ENCODE measurements at places on chromosomes 16 and 17.

- DNase-seq: no peak
Observed at GRCh38 chr17:33401249-33401648, 108.2 kb upstream of the ASIC2 start.

DNA sequence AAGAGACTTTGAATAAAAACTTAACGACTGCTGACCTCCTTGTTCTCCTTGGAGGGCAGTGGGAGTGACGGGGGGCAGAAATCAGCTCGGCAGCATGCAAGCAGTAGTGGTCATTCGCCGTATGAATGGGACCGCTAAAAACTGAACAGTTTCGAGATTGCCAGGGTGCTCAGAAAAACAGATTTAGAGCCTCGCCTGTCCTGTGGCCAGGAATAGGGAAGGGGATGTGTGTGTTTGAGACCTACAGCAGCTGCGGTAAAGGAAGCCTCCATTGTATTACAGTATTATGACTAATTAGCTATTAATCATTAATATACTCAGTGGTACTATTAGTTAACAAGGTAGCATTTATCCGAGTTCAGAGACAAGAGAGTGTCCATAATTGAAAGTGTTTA, 670 bp upstream of the ZNF652 start:
- no peak for DNase-seq

- DNase-seq: no peak
Observed at GRCh38 chr17:58969612-58970011, 137.1 kb downstream of the TRIM37 start.

- DNase-seq: no peak
Observed at GRCh38 chr17:76679239-76679638, 31.5 kb downstream of the MXRA7 start.

- no peak for DNase-seq
Observed at GRCh38 chr17:43543300-43543699, 2.8 kb downstream of the ETV4 start.

DNA sequence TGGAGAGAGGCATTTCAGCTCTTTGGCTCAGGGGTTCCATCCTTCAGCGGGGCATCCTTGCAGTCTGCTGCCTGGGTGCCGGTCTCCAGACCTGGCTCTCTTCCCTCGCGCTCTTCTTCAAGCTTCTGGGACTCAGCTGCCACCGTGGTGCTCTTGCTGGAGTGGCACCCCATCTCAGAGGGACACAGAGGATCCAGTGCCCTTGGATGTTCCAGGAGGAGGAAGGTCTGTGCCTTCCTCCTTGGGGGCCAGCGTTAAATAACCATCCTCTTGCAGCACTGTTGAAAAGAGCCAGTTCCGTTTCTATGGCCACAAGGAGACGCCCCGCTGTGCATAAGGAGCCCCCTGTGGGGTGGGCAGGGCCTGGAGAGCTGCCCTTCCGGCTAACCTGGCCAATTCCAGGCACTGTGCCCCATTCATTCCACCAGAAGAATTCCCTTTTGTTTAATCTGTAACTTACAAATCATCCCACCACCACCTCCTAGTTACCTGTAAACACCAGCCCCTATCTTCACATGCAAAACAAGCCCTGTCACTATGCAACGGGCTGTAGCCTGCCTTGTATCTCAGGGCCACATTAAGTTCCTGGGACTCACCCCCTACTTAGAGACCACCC, 8.6 kb downstream of the CHD9NB start:
- DNase-seq: no peak

GRCh38 chr16:24054741-24055491, 201.2 kb upstream of the CACNG3 start:
- no peak for DNase-seq

GRCh38 chr17:62067165-62068145, 2.4 kb upstream of the MED13 start:
- DNase-seq: no peak

- no peak for DNase-seq
Observed at GRCh38 chr16:554640-555365, 5.4 kb upstream of the PRR35 start.

- no peak for DNase-seq
Observed at GRCh38 chr17:76561799-76562268, 22.0 kb downstream of the PRCD start.

- DNase-seq: no peak
Observed at GRCh38 chr16:64468515-64469090, 653.3 kb downstream of the CDH11 start.

DNA sequence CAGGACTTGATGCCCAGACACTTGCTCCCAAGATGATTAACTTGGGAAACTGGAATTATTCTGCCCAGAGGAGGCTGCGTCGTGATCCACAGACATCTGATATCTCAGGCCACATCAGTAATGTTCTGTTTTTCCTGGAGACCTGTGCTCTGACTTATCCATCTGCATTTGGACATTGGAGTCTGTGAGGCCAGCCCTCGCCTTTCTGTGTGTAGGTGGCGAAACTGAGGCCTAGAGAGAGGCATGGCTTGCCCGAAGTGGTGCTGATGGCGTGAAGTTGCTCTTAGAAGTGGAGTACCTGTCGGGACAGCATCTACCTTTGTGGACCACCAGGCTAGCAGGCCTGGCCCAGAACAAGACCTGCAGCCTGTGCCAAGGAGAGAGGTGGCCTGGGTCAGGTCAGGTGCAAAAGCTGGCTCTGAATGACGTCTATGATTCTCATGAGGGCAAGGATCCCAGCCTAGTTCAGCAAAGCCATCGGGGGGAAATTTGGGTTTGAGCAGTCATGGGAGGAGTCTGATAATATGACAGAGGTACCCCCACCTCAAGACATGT, 186.8 kb upstream of the ZNF469 start:
- DNase-seq: no peak

DNA sequence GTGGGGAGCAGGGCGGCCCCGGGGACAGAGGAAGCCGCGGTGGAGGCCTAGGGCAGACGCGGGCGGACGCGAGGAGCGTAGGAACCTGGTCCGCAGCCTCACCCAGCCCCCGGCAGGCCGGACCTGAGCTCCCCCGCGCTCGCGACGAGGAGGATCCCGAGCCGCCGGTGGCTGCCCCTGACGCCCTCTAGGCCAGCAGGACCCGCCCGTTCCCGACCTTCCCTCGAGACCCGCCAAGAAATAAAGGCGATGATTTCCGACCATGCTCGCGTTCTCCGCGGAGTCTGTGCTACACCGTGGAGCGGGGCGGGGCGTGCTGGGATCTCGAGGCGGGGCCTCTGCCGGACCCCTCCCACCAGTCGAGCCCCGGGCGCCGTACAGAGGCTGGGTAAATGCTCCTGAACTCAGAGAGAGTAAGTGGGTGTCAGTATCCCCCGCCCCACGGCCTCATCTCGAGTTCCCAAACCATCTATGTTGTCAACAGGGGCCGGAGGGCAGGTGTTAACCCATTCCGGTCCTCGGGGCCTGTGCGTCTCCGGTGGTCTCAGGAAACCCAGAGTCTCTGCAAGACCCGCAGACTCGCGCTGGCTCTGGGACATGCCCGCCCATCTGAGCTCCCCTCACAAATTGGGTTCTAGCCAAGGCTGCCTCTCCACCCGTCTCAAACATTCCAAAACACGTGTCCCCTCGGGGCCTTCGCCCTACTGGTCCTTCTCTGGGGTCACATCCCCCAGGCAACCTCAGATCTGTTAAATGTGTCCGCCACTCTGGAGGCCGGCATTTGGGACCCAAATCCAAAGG, 13.7 kb downstream of the SYCE1L start:
- peak; percentile 81 for DNase-seq

GRCh38 chr16:30846649-30847402, 47.1 kb downstream of the BCL7C start:
- DNase-seq: no peak

- DNase-seq: no peak
Observed at GRCh38 chr17:20223808-20224328, 214.7 kb downstream of the SPECC1 start.

GRCh38 chr17:83024218-83024971, 55.0 kb upstream of the METRNL start:
- peak; percentile 12 for DNase-seq

GRCh38 chr16:9357829-9358228, 266.4 kb downstream of the HAPSTR1 start:
- DNase-seq: no peak

GRCh38 chr16:23079675-23080301, 69.5 kb downstream of the USP31 start:
- no peak for DNase-seq
